ENCODE measurements at places on chromosomes 3 and 15. TPM values are rescaled to one million over a fixed set of nuclear protein-coding genes. Genes with fewer than 3 reads are reported as not detected.

SAXO2 gene
- total RNA-seq = 4.7 TPM

KLHL18 gene
- 22.9 TPM for total RNA-seq

ABI3BP gene
- 3.0 TPM for total RNA-seq

NEK10 gene
- total RNA-seq = 18.7 TPM

GPR87 gene
- not detected for total RNA-seq

SSUH2 gene
- 0.49 TPM for total RNA-seq

SLC15A2 gene
- total RNA-seq = 9.3 TPM
